ENCODE measurements at places on chromosomes 4 and X. TPM values are rescaled to one million over a fixed set of nuclear protein-coding genes. Genes with fewer than 3 reads are reported as not detected.

DNA sequence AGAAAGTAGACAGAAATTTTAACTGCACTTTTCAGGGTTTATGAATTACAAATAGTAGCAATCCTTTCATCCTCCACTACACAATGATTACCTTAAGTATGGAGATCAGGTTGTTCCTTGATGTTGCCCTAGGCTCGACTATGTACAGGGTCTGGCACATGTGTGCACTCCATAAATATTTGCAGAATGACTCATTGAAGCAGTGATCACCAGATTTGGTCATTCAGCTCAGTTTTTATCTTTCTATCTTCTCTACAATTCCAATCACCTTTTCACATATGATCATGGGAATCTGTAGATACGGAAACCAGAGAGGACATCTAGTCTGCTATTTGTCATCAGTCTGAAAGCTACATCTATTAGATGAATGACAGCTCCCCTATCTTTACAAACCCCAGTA lies 171.7 kb upstream of the HCCS start:
- no peak for DNase-seq
- H3K36me3 ChIP-seq = no peaks in the 10 kb centered on the region
- no peaks in the 10 kb centered on the region for H3K4me1 ChIP-seq
- no peaks in the 10 kb centered on the region for H3K27me3 ChIP-seq
- H3K4me3 ChIP-seq = no peak overlapping the region

DNA sequence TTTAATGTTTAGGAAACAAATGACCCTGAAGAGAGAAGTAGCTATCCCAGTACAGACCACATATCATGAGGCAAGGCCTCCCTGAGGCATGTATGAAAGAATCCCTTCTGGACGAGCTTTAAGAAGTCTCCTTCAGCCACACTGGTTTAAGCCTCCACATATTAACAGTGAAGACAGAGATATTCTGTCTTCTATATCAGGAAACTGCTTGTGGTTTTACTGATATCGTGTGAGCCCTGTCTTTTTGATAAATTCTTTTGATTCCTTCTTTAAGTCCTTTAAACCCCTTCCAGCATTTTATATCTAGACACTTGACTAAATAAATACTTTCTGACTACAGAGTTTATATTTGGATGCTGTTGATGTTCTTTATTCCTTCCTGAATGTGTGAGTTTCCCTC lies 45.9 kb upstream of the GPC4 start:
- no peak overlapping the region for H3K4me3 ChIP-seq
- H3K4me1 ChIP-seq = no peaks in the 10 kb centered on the region
- no peaks in the 10 kb centered on the region for H3K36me3 ChIP-seq
- H3K27me3 ChIP-seq = no peaks in the 10 kb centered on the region
- H3K27ac ChIP-seq = no peak overlapping the region

- H3K4me1 ChIP-seq = peaks cover 12% of the 10 kb centered on the region
- DNase-seq = no peak
- H3K27me3 ChIP-seq = no peaks in the 10 kb centered on the region
- no peak overlapping the region for H3K4me3 ChIP-seq
These were observed 163.0 kb downstream of the EFNB1 start for GRCh38 chrX:68991691-68992345.

- H3K4me1 ChIP-seq = no peaks in the 10 kb centered on the region
- no peaks in the 10 kb centered on the region for H3K27me3 ChIP-seq
- H3K36me3 ChIP-seq = no peaks in the 10 kb centered on the region
- DNase-seq = no peak
- H3K4me3 ChIP-seq = no peak overlapping the region
- no peak overlapping the region for H3K27ac ChIP-seq
These were observed 306.1 kb upstream of the FAM241A start for GRCh38 chr4:111839141-111839540.

GRCh38 chrX:11687157-11687556 lies 21.4 kb upstream of the ARHGAP6 start:
- H3K4me3 ChIP-seq = no peak overlapping the region
- no peak for DNase-seq
- no peaks in the 10 kb centered on the region for H3K4me1 ChIP-seq
- H3K27me3 ChIP-seq = no peaks in the 10 kb centered on the region

DNA sequence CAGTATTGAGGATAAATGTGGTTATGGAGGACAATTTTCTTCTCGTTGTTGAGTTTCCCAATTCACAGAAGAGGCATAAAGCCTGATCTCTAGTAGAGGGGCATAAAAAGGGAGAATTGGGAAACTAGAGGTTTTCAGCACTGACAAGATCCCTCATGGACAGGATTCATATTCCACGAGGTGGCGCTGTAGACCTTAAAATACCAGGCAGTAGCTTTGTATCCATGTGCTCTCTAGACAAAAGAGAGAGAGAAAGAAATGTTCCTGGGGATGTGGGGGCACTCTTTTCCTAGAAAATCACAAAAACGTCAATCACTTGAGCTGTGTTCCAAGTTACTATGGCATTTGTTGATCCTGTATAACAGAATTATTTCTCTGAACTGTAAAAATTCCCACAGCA lies 128.3 kb downstream of the MAGEE1 start:
- no peaks in the 10 kb centered on the region for H3K36me3 ChIP-seq
- no peak overlapping the region for H3K4me3 ChIP-seq
- H3K27ac ChIP-seq = no peak overlapping the region
- H3K4me1 ChIP-seq = no peaks in the 10 kb centered on the region
- DNase-seq = no peak
- no peaks in the 10 kb centered on the region for H3K27me3 ChIP-seq

DNA sequence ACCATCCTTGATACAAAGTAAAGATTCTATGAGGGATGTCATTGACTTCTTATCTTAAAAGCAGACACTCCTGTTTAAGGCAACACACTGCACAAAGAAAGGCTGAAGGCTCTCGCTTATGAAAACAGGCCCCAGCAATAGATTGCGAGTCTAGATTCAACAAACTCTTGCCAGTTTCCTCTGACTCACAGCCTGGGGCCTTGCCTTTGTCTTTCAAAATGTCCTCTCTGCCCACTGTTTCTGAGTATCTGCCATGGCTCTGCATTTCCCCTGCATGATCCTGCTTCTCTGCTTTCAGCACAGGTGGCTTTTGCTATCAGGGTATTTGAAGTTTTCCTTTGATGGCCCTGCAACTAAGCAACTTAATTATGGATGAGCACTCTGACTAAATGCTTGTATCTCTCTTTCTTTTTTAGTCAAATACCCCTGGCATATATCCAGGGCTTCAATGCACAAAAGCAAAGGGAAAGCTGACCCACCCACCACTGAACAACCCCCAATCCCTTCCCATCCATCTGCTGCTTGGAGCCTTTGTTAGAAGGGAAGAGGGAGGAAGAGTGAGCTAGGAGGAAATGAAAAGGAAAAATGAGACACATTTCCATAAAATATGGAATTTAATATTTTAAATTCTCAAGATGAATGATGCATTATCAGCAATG lies 32.2 kb downstream of the NDP start:
- no peaks in the 10 kb centered on the region for H3K36me3 ChIP-seq
- no peak overlapping the region for H3K4me3 ChIP-seq
- no peaks in the 10 kb centered on the region for H3K4me1 ChIP-seq
- H3K27ac ChIP-seq = no peak overlapping the region
- H3K27me3 ChIP-seq = no peaks in the 10 kb centered on the region

DNA sequence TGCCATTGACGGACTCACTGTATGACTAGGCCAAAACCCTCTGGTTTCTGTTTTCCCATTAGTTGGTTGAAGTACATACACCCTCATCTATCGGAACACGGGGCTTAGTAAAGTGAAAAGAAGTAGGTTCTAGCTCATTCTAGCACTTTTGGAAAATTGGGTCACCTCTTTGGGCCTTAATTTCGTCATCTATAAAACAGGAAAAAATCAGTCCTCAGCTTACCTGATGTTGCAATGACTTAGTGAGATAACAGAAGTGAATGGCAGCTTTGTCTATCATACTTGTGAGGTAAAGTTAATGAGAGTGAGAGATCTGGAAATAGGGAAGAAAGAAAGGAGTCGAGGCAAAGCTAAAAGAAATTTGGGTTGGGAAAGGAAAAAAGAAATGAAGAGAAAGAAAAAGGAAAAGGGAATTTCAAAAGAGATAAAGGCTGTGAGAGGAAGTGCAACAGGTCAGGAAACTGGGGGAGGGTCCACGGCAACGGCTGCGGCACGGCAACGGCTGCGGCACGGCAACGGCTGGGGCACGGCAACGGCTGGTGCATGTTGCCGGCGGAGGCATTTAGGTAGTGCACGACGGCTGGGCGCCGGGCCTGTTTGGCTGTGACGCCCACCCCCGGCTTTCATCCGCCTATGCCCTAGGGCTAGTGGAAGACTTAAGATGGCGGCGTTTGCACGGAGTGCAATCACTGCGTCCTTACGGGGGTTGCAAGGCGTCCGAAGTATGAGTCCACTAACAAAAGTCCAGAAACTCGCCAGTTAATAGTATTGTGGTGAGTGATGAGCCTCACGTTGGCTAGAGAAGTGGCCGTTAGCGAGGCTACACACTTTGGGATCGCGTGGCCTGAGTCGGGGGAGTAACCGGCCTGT lies 360.1 kb upstream of the ZCCHC13 start:
- H3K27me3 ChIP-seq = no peaks in the 10 kb centered on the region
- no peaks in the 10 kb centered on the region for H3K36me3 ChIP-seq

- DNase-seq = no peak
- H3K36me3 ChIP-seq = no peaks in the 10 kb centered on the region
- H3K27me3 ChIP-seq = no peaks in the 10 kb centered on the region
- no peak overlapping the region for H3K4me3 ChIP-seq
- H3K27ac ChIP-seq = peak overlapping the region; percentile 85
These were observed 34.7 kb downstream of the DLG3 start for GRCh38 chrX:70479247-70479921.

DNA sequence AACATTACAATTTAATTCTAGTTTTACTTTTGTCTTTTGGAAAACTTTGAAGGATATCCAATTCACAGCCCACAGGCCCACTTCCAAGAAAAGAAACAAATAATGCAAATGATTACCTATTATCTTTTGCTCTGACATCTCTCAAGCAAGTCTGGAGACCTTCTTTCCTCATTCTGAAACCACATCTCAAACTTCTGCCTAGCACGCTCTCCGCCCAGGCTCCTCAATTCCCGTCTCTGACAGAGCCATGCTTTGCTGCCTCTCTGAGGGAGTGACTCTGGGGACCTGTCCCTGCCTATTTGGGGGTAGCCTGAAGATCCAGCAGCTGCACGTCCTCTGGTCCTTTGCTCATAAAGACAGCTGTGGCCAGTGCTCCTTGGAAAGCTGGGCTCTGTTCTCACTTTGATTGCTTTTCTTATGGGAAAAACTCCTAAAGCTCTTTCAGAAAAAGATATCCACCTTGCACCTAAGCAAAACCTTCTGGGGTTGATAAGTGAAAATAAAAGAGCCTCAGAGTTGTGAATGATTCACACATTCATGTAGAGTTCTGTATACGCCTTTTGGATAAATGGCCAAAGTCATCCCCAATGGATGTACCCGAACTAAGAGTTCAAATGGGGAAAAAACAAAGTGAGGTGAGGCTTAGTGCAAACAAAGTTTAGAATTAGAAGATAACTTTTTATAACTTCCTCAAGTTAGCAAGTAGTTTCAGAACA lies 72.4 kb upstream of the TNIP3 start:
- no peak overlapping the region for H3K4me3 ChIP-seq
- H3K27ac ChIP-seq = no peak overlapping the region
- H3K4me1 ChIP-seq = no peaks in the 10 kb centered on the region
- no peaks in the 10 kb centered on the region for H3K27me3 ChIP-seq

DNA sequence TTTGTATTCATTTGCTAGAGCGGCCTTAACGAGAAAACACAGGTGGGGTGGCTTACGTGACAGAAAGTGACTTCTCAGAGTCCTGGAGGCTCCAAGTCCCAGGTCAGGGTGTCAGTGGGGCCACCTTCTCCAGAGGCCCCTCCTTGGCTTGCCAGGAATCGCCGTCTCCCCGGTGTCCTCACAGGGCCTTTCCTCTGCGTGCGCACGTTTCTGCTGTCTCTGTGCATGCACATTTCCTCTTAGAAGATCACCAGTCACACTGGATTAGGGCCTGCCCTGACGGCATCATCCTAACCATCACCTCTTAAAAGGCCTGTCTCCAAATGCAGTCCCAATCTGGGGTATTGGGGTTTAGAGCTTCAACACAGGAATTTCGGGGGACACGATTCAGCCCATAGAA lies 63.8 kb upstream of the HELT start:
- no peak overlapping the region for H3K4me3 ChIP-seq
- no peak for DNase-seq
- H3K27me3 ChIP-seq = no peaks in the 10 kb centered on the region
- H3K27ac ChIP-seq = no peak overlapping the region

DNA sequence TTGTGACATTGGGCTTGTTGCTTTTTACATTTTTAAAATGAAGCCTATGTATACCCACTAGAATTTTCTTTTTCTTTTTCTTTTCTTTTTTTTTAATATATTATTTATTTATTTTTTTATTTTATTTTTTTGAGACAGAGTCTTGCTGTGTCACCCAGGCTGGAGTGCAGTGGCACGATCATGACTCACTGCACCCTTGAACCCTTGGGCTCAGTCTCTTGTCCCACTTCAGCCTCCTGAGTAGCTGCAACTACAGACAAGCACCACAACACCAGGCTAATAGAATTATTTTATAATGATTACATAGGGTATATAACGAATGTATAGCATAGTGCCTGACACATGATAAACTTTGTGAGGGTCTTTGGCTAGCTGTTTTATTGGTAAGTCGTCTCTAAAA lies 64.9 kb downstream of the RBPJ start:
- no peak overlapping the region for H3K27ac ChIP-seq
- H3K4me1 ChIP-seq = no peaks in the 10 kb centered on the region
- H3K4me3 ChIP-seq = no peak overlapping the region
- H3K27me3 ChIP-seq = no peaks in the 10 kb centered on the region
- no peaks in the 10 kb centered on the region for H3K36me3 ChIP-seq
- no peak for DNase-seq

- H3K27me3 ChIP-seq = no peaks in the 10 kb centered on the region
- no peaks in the 10 kb centered on the region for H3K36me3 ChIP-seq
- no peak overlapping the region for H3K27ac ChIP-seq
These were observed 76.2 kb upstream of the PAQR3 start for GRCh38 chr4:79015411-79015810.

DNA sequence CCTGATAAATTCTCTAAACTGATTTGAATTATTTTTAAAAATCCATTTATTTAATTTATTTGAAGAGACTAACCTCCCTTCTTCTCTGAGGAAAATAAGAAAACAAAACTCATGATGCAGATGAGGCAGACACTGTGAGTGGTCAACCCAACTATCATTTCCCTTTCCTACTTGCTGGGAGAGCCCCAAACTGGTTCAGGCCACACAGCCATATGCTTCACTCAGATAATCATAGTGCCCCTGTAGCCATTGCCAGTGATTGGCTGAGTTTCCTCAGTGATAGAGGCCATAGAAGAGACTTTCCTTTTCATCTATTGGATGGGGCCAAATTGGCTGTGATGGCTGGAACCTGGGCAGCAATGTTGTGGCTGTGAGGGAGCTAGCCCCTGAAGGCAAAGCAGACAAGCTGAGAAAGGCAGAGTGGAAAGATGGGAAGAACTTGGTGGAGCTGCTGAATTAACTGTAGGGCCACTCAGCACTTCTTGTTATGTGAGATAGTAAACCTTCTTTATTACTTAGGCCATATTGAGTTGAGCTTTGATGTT lies 49.8 kb downstream of the RAB33B start:
- no peak overlapping the region for H3K4me3 ChIP-seq
- no peak overlapping the region for H3K27ac ChIP-seq
- no peaks in the 10 kb centered on the region for H3K36me3 ChIP-seq
- DNase-seq = no peak

Gene F9
- total RNA-seq = not detected

Gene MGST2
- total RNA-seq = 74.2 TPM

Gene XAGE2
- total RNA-seq = not detected

Gene PLP1
- total RNA-seq = 0.33 TPM

Gene ITIH6
- not detected for total RNA-seq

Gene SLC4A4
- 80.7 TPM for total RNA-seq

Gene MND1
- total RNA-seq = 0.89 TPM

Gene HAND2
- total RNA-seq = 2.0 TPM

Gene EPHA5
- 1.5 TPM for total RNA-seq

Gene TECRL
- not detected for total RNA-seq

Gene STK26
- total RNA-seq = 5.2 TPM

All from thyroid gland (tissue), 4 donors.